HuH-7 (cell line): ENCODE measurements at places on chromosomes 2 and 18.

DNA sequence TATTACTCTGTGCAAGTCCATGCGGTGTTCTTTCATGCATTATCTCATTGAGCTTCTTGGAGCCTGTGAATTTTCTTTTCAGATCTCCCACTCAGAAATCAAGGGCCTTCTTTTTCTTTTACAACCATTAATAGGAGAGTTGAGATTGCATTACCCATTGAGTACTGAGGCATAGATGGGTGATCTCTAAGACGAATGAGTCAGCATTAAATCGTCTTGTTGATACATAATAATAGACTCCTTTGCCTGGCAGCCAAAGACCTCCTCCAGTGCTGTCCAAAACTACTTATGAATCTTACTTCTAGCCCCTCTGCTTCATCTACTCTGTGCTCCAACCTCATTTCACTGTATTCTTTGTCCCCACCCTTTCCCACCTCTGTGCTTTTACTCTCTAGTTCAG, 180.5 kb downstream of the AGPS start:
- no peak for DNase-seq

- no peak for DNase-seq
Observed at GRCh38 chr2:181106789-181107627, 126.6 kb downstream of the UBE2E3 start.

DNA sequence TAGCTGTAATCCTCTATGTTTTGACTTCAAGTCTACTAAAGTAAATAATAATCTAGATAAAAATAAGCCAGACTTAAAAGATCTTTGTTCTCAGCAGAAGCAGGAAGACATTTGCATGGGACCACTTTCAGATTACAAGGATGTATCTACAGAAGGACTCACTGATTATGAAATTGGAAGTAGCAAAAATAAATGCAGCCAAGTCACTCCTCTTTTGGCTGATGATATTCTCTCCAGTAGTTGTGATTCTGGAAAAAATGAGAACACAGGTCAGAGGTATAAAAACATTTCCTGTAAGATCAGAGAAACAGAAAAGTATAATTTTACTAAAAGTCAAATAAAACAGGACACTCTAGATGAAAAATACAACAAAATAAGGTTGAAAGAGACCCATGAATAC, 338.4 kb downstream of the ZNF804A start:
- DNase-seq: no peak

GRCh38 chr18:64806691-64807090, 657.8 kb upstream of the LINC00305 start:
- no peak for DNase-seq

- no peak for DNase-seq
Observed at GRCh38 chr18:50879302-50880118, 592 bp downstream of the ME2 start.

GRCh38 chr2:191245869-191246531, 796 bp downstream of the MYO1B start:
- DNase-seq: peak; percentile 62

- DNase-seq: no peak
Observed at GRCh38 chr2:28054916-28055315, 164.4 kb downstream of the BABAM2 start.

GRCh38 chr2:118040891-118041290, 27.0 kb upstream of the CCDC93 start:
- DNase-seq: no peak

- DNase-seq: no peak
Observed at GRCh38 chr2:121925466-121925865, 170.0 kb downstream of the TSN start.

DNA sequence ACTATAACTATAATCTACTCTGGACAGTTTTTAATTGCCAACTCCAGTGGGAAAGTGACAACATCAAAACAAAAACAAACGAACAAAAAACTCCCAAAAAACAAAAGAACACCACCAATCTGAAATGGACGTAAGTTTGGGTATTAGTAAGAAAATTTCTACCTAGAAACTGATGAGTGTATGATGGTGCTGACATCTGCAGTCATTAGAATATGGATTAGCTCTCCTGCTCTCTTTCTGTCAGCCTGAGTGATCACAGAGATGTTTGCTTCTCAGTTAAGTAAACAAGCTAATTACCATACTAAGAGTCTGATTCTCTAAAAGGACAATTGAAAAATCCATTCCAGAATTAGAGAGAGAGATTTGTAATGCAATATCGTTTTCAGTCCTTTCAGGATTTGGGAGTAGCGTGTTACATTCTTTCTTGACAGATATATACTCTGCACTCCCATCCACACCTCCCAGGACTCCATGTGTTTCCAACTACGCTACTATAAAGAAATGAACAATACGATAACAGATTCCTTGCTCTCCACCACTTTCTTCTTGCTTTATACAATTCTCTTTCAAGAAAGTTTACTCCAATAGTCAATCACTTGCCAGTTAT, 1347.4 kb upstream of the PIK3C3 start:
- DNase-seq: no peak

DNA sequence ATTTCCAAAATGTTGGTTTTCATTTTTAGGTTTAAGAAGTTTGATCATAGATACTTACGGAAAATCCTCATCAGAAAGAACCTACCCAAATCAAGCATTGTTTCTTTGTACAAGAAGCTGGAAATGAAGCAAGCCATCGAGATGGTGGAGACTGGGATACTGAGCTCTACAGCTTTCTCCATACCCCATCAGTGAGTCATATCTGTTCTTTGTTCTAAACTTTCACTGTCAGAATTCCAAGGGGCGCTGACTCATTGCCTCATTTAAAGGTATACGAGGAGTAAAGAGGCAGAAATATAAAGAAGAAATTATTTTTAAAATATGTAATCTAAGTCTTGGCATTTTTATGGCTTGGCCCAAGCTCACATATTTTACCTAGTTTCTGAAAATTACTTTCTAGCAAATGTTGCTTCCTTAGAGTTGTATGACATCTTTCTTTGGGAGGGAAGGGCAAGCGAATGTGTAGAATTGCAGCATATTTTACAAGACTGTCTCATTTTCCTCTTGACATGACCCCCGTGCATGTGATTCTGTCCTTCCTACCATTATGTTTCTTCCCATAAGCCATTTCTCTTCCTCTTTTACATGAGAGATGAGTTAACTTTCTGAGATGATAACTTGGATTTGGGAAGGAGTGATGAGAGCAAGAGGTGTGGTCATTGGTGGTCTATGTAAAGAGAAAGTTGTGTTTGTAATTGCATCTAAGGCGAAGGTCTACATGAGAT, 41.2 kb downstream of the SLC9A4 start:
- DNase-seq: no peak

DNA sequence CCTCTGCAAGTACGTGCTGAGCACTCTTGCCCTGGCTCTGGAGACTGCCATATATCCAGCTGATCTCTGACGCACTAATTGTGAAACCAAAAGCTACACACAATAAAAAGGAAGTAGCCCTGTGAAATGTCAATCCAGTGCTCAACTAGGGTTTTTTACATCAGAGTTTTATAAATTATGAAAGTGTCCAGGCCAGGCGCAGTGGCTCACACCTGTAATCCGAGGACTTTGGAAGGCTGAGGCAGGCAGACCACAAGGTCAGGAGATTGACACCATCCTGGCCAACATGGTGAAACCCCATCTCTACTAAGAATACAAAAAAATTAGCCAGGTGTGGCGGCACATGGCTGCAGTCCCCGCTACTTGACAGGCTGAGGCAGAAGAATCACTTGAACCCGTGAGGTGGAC, 24.5 kb upstream of the PEX13 start:
- no peak for DNase-seq

GRCh38 chr18:57121542-57122112, 25.3 kb upstream of the BOD1L2 start:
- DNase-seq: no peak

DNA sequence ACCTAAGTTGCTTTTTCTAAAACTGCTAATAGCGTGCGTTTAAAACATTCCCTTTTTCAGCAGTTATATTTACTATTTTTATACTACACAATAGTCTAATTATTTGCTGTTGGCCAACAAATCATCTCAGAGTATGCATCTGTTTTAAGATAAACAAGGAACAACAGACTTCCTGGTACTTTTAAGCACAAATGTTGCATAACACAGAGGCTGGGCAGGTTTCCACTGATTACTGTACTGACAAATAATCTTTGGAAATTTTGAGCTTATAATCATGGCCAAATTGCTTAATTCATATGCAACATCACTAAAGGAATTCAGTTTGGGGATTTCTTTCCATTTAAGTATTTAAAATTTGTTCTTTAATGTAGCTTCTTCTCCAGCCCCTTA, 737.4 kb upstream of the SALL3 start:
- no peak for DNase-seq

DNA sequence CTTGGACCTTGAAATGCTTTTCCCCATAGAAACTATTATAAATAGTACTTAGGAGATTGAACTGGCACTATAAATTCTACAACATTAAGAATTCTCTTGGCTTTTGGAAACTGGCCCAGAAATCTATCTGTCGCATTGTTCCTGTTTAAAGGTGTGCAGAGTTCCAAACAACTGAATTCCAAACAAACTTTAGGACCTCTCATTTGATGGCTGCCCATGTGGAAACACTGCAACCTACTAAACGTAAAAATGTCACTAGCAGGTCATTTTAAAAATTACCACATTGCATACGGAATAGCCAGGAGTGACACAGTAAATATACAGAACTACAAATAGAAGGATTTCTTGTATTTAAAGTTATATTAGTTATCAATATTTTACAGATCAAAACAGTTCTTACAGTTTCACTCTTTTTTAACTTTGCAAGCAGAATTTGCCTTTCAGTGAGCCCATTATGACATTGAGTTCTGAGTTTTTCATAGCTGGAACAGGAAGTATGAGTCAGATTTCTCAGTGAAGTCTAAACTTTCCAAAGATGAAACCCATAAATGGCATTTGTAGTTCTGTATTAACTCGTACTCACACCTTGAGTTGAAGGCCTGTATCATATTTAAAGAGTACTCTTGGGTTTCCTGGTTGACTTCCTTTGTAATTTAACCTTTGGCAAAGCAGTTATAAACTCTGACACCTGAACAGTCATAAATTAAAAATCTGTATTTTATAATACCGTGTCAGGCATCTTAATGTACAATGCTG, 142.3 kb upstream of the BOD1L2 start:
- no peak for DNase-seq

GRCh38 chr2:64196963-64197362, 52.7 kb upstream of the PELI1 start:
- peak; percentile 45 for DNase-seq

- DNase-seq: no peak
Observed at GRCh38 chr2:209463226-209463625, 39.4 kb downstream of the MAP2 start.

DNA sequence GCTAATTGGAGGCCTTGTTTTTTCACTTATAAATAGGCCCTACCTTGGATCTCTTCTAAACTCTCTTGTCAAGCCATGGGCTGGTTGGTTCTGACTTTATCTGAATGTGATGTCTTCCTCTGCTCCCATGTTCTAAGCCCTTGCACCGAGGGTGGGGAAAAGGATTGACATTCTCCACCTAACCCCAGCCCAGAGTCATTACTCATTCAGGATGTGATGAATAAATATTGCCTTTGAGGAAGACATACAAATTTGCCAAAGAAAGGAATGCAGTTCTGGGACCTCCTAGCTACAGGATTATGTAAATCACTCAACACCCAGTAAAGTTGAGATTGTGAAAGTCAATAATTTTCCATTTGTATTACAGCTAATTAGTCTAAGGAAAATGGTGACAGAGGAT, 142.1 kb upstream of the LYPD6 start:
- no peak for DNase-seq

GRCh38 chr2:68767996-68768395, 33.4 kb downstream of the ARHGAP25 start:
- no peak for DNase-seq

DNA sequence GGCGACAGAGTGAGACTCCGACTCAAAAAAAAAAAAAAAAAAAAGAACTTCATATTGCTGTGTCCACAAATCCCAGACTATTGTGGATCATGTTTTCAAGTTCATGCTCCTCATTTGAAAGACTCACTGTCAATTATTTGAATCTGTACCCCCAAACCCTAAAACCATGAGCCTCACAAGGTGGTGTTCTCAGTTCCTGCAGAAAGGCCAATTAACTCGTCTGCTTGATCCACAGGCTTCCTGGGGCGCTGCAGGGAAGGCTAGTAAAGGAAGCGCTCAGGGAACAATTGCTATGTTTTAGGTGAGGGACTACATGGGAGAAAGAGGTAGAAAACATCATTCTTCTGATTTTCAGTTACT, 396.8 kb upstream of the NETO1 start:
- DNase-seq: no peak

DNA sequence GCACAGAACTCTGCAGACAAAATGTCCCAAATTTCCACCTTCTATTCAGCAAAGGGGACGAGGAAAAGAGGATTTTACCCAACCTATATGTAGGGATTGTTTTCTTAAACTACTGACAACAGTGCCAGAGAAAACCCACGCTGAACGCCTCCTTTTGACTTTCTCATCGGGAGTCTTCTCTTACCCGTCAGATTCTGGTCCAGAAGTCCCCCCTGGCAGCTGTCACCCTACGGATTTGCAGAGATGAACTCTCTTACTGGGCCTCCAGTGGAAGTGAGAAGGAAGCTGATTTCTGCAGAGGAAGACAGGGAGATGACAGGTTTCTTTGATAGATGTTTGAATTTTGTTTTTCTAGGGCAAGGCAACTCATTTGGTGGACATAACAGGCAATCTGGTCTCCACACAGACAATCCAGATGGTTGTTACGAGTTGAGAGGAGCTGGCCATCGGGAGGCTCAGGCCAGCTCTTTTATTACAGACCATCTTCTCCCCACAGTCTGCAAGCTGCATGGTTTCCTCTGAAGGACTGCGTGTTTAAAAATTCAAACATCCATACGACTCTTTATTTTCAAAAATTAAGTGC, 804.3 kb downstream of the RNF144A start:
- DNase-seq: no peak

GRCh38 chr2:202669841-202670240, 35.1 kb downstream of the FAM117B start:
- no peak for DNase-seq

- no peak for DNase-seq
Observed at GRCh38 chr2:236623816-236624215, 54.2 kb downstream of the ACKR3 start.

GRCh38 chr2:204280262-204280668, 265.0 kb upstream of the PARD3B start:
- no peak for DNase-seq

DNA sequence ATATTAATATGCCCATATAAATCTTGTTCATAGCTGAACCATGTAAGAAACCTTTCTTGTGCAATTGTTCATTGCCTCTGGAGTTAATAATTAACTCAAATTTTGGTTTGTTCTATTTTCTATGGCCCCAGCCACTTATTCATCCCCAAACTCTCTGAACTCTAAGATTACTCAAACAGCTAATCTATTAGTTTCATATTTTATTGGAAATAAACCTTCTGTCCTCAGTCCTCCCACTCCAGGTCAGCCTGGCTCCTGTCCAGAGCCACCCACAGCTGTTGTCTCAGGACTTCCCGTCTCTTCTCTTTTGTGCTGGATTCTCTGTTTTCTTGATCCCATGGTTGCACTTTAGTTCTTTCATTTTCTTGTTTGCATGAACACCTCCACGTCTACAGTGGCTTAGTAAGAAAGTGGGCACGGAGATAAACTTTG, 4.4 kb upstream of the RNF103 start:
- no peak for DNase-seq

GRCh38 chr2:170077830-170078569, 99.9 kb upstream of the MYO3B start:
- no peak for DNase-seq
